ENCODE measurements at places on chromosomes 3 and 15.

- DNase-seq, result no peak
These were observed 428.5 kb downstream of the OCA2 start for GRCh38 chr15:27670486-27671209.

GRCh38 chr3:186128158-186128557 lies 19.3 kb upstream of the ETV5 start:
- no peak for DNase-seq

DNA sequence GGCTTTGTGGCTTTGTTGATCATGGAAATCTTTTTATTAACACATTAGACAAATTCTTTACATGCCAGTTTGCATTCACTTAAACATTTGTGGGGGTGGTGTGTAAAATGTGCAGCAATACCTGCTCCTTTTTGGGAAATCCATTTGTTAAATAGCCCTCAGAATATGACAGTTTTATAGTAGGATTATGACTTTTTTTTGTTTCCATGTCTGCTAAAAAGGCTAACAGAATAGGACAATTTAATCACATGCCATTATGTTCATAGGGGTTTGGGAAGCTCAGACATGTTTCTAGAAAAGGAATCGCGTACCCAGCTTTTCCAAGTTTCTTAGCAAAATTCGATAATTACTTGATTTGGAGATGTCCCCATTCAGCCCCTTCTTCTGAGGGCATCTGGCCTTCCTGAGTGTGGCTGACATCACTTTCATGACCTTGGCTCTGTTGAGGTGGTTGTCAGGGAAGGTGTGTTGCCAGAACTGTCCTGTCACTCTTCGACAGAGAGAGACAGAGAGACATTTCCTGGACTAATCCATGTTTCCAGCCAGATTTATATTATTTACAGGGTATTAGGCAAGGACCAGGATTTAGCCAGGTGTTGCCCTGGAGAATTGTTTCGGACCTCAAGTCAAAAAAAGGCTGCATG lies 126.4 kb downstream of the PTPRG start:
- no peak for DNase-seq

GRCh38 chr3:62665627-62666437 lies 209.4 kb downstream of the CADPS start:
- no peak for DNase-seq

GRCh38 chr3:112101916-112102315 lies 15.7 kb downstream of the C3orf52 start:
- no peak for DNase-seq

GRCh38 chr3:156642750-156643728 lies 31.4 kb upstream of the TIPARP start:
- DNase-seq, result no peak

- DNase-seq, result no peak
These were observed 59.1 kb upstream of the NEDD4 start for GRCh38 chr15:56052395-56053045.

GRCh38 chr3:130849091-130849552 lies 44.8 kb upstream of the ATP2C1 start:
- no peak for DNase-seq

Measured in stimulated activated CD8-positive, alpha-beta memory T cell treated with anti-CD3 and anti-CD28 coated beads, Interleukin-4, amount 100 ng/mL, for 4 hours (primary cell).